Ammon's horn (tissue), 1 donor: ENCODE measurements at places on chromosomes 12 and 14.

GRCh38 chr14:52473557-52473956, 78.7 kb downstream of the TXNDC16 start:
- peak; percentile 28 for DNase-seq

DNA sequence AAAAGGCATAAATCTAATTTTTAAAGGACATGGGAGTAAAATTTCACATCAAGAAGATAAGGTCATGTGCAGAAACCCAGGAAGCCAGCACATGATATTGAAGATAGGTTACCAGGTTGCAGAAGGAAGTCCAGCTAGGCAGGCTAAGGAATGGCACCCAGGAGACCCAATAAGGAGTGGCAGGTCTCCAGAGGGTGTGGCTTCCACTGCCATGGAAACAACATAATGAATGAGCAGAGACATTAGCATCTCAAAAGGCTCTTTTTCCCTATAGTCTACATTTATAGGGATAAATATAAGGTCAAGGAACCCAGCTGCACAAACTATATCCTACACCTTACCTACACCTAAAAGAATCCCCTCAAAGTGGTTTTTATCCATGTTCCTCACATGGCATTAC, 275.9 kb downstream of the RPS29 start:
- no peak for DNase-seq

DNA sequence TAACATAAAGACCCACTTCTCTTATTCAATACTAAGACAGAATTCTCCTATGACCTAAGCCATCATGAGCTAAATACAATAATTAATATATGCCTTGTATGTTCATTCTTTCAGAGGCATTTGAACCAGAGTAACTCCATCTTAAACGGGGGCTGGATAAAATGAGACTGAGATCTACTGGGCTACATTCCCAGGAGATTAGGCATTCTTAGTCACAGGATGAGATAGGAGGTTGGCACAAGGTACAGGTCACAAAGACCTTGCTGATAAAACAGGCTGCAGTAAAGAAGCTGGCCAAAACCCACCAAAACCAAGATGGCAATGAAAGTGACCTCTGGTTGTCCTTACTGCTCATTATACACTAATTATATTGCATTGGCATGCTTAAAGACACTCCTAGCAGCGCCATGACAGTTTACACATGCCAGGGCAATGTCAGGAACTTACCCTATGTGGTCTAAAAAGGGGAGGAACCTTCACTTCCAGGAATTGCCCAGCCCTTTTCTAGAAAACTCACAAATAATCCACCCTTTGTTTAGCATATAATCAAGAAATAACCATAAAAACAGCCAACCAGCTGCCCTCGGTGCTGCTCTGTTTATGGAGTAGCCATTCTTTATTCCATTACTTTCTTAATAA, 260.7 kb downstream of the SSPN start:
- no peak for DNase-seq

DNA sequence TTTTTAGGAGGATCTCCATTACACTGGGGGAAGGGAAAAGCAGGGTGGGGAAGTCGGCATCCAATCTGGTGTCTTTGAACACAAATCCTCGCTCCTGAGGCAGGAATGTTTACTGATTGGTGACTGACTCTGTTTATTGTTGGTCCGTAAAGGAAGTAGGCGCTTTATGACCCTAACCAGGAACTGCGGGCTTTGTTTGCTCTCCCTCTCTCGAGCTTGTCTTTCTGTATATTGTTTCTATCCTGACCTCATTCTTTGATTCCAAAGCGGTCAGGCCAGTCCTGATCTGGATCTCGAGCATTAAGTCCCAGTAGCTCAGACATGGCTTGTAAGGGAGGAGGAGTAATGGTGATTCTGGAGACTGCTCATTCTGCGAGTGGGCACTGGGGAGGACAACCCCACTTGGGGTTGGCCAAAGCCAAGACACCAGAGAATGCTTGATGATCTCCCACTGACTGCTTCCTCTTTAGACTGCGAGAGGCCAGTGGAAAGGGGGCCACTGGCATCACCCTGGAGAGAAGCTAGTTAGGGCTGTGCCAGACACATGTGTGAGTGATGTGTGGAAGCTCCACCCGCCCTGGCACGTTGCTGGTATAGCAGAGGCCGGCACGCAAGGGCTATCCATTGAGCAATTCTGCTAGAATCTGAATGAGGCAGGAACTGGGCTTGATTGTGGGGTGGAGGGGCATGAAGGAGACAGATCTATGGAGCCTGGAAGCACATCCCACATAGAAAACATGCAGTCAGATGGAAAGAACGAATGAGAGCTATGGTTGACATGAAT, 194.6 kb downstream of the PAX9 start:
- no peak for DNase-seq

DNA sequence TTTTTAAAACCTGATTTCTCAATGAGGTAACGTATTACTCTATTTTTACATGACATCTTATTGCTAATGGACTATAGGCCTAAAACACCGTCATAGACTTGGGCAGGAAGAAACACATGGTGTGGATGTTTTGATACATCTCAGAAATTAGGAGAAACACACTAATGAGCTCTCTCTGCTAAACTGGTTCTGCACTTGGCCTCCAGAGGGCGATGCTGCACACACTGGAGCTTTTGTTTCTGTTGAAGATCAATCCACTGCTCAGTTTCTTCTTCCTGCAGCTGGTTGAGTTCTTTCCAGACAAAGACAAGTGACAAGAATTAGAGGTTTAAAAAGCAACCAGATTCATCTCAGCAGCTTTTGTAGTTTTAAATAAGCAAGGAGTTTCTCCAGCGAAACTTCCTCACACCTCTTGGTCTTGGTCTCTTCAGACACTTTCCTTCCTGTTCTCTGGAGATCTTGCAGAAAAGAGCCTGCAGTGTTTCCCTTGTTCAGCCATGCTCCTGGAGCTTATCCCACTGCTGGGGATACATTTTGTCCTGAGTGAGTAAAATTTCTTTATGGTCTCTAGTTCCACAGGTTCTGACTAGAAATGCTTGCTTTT, 178.5 kb upstream of the OR4E1 start:
- peak; percentile 75 for DNase-seq

DNA sequence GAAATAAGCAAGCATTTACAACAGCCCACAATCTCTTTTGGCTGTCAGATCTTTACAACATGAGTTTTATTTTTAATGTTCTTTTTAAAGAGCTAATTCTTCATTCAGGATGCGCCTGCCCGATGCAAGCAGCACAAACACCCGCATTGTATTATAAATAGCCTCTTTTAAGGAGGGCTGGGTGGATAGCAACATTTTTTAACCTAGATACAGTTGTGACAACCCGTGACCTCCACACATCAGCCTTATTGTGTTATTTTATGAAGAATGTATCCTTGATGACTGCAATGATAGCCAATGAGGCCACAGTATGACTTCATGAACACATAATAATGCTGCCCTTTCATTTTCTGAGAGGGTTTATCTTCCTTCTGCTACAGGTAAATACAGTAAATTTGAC, 173.7 kb downstream of the FOXN3 start:
- no peak for DNase-seq

DNA sequence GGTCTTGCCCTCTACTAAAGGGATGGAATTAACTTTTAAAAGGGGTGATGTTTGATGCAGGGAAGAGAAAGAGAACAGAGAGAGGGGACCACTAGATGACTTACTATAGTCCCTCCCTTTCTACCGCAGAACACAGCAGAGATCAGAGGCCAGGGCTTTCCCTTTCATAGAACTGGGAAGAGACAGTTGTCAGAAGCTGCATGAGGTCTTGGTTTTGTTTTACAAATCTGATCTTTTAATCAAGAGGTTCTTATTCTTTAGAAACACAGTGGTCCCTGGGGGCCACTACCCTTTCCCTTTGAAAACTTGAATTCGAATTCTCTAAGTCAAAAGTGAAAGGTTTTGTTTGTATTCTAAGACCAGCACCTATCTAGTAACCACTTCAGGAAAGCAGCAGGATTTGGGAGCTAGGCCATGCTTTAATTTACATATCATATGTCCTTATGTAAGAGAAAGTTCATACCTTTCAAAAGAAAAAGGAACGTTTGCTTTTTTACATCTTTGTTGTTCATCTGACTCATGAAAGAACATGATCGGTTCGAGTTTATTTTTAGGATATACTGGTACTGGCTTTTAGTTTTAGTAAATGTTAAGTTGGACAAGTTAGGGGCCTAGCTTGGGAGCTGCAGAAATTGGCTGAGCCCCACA, 6.3 kb downstream of the FBXL14 start:
- no peak for DNase-seq

GRCh38 chr12:12563290-12563928, 746 bp upstream of the DUSP16 start:
- DNase-seq: peak; percentile 39

GRCh38 chr12:24418157-24418556, 468.7 kb upstream of the SOX5 start:
- DNase-seq: no peak

DNA sequence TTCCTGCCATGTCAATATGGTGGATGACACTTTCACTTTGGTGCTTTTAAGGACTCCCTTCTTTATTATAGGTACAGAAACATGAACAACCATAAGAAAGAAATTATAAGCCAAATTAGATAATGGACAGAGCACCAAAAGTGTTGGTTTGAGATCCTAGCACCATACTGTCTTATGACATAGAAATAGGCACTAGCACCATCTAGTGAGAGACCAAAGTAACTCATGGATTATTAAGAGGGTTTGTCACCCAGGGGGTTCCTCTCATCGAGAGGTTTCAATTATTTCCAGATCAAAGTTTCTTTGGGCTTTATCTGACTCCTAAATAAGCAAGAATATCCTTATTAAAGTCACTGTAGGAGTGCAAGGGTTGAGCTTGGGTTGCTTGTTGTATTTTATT, 153.0 kb upstream of the DIO2 start:
- no peak for DNase-seq

- DNase-seq: no peak
Observed at GRCh38 chr12:116274551-116275375, 2.7 kb downstream of the MED13L start.

DNA sequence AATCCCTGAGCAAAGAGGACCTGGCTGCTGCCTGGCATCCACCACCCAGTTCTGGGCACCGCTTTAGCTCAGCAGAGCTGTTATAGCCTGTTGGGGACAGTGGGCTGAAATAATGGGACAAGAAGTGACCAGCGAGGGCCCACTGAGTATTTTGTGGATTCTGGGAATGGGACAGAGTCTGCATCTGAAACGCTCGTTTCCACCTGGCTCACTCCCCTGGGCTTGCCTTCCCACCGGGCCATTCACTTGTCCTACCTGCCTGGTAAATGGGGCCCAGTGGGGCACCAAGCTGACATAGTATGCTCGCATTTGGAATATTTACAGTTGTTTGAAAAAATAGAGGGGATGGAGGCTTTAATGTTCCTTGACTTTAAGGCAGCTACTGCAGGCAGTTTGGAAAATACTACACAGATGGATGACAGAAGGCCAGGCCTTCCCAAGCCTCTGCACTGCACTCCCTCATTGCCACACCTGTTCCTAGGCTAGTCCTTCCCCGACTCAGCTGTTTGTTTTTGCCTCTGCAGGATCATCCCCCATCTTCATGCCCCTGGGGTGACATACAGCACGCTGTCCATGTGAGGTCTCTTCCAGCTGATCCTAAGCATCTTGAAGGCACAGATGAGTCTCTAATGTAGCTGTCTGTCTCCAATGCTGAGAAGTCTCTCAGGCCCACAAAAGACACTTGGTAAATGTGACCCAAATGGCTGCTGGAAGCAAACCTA, 61.3 kb upstream of the DICER1 start:
- DNase-seq: no peak

- DNase-seq: no peak
Observed at GRCh38 chr14:101458741-101459550, 102.3 kb upstream of the DIO3 start.

GRCh38 chr14:25909045-25909747, 688.6 kb downstream of the NOVA1 start:
- DNase-seq: no peak

DNA sequence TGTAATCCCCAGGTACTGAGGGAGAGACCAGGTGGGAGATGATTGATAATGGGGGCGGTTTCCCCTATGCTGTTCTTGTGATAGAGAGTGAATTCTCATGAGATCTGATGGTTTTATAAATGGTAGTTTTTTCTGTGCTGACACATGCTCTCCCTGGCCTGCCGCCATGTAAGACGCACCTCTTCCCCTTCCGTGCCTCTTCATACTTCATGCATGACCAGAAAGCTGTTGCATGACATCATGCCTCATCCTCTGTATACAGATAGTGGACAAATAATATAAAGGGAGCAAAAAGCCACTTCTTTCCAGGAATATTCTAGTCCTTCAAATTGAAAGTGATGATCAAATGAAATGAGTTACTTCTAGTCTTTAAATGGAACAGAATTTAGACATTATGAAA, 47.3 kb upstream of the LRIG3 start:
- no peak for DNase-seq

GRCh38 chr12:110266980-110267620, 13.9 kb upstream of the ATP2A2 start:
- no peak for DNase-seq

- no peak for DNase-seq
Observed at GRCh38 chr12:121663610-121663929, 5.9 kb downstream of the MORN3 start.

DNA sequence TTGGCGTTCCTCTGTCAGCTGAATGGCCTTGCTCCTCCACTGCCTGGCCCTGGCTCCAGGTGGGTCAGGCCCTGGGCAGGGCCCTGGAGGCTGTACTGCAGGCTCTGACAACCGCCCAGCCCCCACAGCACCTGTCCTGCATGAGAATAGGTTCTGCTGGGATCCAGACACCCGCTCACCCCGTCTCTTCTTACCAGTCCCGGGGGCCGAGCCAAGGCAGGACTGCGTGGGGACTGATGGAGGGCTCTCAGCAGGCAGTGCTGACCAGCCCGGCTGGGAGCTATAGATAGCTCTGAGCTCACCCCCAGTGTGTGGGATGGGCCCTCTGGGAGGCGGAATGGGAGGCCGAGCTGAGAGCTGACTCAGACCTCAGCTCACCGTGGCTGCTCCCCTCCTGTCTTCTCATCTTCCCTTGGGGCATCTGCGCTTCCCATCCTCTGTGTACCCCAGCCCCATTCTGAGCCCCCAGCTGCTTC, 39.6 kb downstream of the TEAD4 start:
- no peak for DNase-seq

DNA sequence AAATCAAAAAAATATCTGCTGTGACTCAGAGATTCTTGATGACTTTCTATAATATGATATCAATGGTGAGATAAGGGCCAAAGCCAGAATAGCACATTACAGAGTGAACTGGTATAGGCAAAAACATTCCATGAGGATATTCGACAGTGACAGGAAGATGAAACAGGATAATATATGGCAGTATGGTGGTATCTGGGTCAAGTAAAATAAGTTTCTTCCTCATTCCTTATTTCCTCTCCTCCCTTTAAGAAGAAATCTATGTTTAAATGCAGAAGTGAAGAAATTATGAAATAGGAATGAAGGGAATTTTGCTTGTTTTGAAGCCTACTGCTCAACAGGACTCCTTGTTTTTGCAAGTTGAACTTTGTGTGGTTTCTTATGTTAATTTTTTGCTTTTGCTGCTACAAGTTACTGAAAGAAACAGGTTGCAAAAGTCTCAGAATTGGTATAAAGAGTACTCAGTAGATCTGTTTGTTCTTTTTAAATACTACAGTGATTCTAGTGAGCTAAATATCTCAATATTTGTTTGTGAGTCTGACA, 7.0 kb downstream of the ACSS3 start:
- DNase-seq: no peak

- peak; percentile 53 for DNase-seq
Observed at GRCh38 chr12:48572326-48572725, 2.5 kb upstream of the LALBA start.
